Sigmoid colon (tissue), 7 donors: ENCODE measurements at places on chromosomes 11 and 22.
A peak's percentile ranks its signal among the peaks of the same experiment; 100 is the strongest.

- DNase-seq = no peak
Measured at GRCh38 chr11:79071190-79071589, 369.6 kb downstream of the TENM4 start.

GRCh38 chr11:73252577-73253191 lies 19.5 kb upstream of the P2RY6 start:
- peak; percentile 51 for DNase-seq

- no peak for DNase-seq
Measured at GRCh38 chr11:1727861-1728260, 22.5 kb downstream of the IFITM10 start.

DNA sequence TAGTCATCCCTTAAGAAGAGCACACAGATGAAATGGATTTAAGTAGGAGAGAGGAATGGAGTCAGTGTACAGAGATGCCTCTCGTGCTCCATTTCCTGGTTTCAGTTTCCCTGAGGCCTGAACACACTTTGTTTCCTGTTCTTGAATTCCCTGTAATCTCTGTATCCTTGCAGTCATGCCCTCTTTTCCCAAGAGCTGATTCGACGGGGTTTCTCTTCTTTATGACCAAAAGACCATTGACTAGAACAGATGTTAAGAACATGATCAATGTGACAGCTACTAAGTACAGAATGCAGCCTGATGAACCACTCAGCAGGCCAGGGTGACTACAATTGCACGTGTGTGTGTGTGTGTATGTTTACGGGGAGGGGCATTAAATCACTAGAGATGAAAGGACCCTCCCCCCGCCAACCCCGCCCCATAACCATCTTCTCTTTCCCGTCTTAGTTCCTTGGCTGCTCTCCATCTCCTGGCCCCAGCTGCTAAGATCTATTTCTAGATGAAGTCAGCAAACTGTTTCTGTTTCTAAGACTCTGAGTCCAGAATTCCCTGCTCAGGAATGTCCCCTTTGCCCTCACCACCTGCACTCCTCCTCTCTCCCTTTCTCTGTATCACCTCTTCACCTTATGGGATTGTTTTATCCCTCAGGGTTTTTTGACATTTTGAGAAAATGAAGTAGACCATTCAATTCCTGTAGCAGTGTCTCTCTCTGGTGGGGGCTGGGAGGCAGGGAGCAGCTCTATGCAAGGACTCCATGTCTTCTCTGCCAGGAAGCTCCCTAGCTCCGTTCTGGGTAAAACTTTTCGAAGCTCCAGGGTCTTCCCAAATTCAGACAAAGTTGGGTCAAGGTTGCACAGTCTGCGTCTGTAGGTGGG lies 26.0 kb downstream of the SLC22A6 start:
- peak; percentile 79 for DNase-seq

DNA sequence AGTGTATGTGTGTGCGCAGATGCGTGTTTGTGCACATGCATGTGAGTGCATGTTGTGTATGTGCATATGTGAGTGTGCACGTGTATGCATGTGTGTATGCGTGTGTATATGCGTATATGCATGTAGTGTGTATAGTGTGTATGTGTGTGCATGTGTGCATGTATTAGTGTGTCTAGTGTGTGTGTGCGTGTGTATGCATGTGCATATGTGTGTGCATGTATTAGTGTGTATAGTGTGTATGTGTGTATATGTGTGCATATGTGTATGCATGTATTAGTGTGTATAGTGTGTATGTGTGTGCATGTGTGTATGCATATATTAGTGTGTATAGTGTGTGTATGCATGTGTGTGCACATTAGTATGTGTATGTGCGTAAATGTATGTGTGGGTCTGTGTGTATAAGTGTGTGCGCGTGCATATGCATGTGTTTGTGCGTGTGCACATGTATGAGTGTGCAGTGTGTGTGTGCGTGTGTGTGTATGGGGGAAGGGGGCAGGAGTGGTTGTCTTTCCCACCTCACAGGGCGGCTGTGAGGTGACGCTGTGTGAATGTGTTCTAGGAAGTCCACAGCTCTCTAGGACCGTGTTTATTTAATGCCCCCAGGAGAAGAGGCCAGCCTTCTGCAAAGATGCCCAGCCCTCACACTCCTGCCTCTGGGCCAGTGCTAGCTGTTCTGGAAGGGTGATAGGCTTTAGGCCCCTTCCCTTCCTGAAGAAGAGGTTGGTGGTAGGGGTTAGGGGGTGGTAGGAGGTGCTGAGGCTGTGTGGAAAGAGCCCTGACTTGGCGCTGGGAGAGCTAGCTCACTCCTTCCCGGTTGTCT lies 114.6 kb downstream of the CEP164 start:
- no peak for DNase-seq

DNA sequence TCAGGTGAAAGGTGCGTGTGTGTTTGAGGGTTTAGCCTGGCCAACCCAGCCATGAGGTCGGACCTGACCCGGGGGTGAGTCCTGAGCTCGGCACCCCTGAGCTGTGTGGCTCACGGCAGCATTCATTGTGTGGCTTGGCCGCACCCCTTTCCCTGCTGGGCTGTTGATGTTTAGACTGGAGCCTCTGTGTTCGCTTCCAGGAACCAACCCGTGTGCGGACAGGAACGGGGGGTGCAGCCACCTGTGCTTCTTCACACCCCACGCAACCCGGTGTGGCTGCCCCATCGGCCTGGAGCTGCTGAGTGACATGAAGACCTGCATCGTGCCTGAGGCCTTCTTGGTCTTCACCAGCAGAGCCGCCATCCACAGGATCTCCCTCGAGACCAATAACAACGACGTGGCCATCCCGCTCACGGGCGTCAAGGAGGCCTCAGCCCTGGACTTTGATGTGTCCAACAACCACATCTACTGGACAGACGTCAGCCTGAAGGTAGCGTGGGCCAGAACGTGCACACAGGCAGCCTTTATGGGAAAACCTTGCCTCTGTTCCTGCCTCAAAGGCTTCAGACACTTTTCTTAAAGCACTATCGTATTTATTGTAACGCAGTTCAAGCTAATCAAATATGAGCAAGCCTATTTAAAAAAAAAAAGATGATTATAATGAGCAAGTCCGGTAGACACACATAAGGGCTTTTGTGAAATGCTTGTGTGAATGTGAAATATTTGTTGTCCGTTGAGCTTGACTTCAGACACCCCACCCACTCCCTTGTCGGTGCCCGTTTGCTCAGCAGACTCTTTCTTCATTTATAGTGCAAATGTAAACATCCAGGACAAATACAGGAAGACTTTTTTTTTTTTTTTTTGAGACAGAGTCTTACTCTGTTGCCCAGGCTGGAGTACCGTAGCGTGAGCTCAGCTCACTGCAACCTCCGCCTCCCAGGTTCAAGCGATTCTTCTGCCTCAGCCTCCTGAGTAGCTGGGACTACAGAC lies 53.9 kb upstream of the PPP6R3 start:
- no peak for DNase-seq

DNA sequence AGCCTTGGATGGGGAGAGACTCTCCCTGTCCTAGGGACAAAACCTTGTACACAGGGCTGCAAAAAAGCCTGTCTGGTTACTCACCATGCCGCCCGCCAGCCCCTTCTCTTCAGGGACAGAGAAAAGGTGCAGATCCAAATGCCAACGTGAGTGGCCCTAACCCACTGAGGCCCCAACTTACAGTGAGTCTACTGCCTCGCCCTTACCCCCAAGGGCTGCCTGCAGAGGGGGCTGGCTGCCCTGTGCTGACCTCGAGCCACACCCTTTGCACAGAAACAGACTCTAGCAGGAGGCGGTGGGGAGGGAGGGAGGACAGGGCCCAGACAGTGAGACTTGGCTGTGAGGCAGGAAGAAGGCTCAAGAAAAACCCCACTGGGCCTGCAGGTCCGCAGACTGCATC lies 13.6 kb upstream of the CHST1 start:
- peak; percentile 19 for DNase-seq

DNA sequence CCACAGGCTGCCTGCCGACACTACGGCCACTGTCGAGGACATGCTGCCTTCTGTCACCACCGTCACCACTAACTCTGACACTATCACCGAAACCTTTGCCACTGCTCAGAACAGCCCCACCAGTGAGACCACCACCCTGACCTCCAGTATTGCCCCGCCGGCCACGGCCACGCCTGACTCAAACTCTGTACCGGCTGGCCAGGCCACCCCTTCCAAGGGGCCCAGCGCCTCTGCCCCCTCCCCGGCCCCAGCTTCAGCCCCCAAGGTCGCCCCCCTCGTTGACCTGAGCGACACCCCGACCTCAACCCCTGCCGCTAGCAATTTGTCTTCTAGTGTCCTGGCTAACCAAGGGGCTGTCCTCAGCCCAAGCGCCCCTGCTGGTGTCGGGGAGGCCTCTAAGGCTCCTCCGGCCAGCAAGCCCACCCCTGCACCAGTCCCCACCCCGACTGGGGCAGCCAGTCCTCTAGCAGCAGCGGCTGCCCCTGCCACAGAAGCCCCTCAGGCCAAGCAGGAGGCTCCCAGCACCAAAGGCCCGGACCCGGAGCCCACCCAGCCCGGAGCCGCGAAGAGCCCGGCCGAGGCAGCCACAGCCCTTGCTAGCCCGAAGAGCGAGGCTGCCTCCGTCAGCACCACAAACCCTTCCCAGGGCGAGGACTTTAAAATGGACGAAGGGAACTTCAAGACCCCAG lies 41.3 kb upstream of the TTC12 start:
- DNase-seq = no peak
